ENCODE measurements at places on chromosomes 2 and 18.
A peak's percentile ranks its signal among the peaks of the same experiment; 100 is the strongest.

DNA sequence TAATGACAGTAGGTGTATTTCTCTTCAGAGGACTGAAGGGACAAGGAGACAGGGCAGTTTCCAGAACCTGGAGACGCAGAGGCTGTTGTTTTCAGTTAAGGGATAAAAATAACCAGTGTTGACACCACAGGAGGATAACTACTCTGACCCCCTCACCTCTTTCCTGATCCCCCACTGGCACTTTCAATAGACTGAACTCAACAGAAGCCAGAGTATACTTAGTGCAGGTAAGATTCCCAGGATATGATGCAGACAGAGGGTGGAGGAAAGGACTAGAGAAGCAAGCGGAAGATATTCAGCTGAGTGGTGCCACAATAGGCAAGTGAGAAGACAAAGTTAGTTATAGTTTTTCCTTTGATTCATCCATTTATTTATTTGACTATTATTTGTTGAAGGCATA, 19.8 kb downstream of the DHRS9 start:
- no peak for DNase-seq

DNA sequence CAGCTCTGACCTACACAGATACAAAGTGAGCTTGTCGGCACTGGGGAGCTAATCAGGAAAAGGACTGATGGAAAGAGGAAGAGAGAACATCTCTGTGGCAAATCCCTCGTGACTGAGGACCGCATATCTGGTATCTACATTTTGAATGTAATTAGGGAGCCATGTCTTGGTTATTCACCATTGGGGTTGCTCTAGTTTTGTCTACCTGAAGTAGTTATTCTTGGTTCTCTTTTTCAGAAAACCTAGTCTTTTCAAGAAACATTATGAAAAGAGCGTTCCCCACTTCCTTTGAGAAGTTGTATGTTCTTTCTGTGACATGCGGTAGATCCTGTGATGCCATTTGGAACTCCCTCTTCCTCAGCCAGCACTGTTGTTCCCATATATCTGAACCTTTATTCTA, 104.4 kb downstream of the DOCK10 start:
- no peak for DNase-seq

GRCh38 chr2:229665158-229665557, 49.2 kb downstream of the DNER start:
- DNase-seq = no peak

- DNase-seq = no peak
Observed at GRCh38 chr2:241799522-241800197, 9.3 kb upstream of the NEU4 start.

DNA sequence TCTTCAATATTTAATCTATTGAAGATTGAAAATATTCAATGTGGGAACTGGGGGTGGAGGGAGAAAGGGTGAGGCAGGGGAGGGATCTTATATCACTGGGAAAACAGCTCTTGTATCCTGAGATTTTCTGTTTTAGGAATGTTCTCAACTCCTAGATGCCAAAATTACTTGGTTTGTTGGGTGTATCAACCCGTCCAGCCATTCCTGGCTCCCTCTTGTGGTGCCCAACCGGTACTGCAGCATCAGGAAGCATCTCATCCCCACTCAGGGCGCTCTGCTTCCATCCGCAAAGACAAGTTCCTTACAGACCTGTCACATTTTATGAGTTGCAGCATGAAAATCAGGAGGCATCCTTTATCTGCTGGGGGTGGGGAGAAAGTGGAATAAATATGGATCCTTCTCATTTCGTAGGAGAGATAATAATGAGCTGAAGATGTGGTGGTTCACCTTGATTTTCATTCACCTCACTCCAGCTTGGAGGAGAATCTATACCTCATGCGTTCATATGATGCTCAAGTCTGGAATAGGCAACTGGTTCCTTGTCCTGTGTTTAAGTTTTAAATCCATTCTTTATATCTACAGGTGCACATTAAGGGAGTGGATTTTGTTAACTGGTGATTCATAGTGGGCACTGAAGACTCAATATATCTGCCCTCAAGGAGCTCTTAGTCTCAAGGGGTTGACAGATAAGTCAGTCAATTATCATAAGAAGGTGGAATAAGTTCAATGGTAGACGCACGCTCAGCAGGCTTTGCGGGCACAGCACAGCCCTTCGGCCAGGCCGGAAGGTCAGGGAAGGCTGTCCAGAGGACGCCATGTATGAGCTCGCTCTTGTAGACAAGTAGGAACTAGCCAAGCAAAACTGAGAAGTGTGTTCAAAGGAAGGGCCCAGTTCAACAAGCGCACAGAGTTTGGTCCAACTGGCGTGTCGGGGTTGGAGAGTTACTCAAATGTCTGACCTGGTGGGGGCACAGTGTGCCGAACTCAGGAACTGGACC, 127.3 kb downstream of the RNF144A start:
- no peak for DNase-seq

- DNase-seq = no peak
Observed at GRCh38 chr2:68319398-68320117, at the start of gene CNRIP1. Gene CNRIP1, minus strand, starts transcription at chr2:68319949. Its CDS starts 549 bp downstream, at chr2:68319400.

DNA sequence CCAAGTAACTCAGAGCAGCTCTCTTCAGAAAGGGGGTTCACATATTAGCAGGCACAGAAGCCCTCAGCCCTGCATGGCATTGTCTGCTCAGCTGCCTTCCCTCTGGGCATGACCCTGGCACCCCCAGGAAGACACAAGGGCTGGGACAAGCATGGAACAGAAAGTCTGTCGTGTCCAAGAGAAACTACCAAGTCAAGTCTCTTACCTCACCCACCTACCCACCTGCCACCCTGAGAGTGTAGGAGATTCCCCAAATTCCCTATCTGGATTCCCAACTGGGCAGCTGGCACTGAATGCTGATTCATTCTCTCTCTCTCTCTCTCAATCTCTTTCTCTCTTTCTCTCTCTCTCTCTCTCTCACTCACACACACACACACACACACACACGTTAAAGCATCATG, 21.6 kb downstream of the SMAD7 start:
- no peak for DNase-seq

DNA sequence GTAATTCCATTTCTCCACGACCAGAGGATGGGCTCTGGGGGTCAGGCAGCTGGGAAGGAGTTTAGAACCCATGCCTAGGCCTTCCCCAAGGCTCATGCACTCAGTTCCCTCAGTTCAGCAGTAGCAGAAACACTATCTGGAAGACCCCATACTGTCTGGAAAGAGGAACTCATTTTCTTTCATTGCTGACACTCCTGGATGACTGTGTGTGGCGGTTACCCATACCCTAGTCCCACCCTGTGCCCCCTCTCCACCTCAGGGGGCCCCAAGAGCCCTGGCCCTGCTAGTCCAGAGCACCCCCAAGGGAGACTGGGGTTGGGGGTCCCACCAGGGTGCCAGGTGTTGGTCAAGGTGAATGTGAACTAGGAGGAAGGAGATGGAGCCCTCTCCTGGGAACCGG, 29.5 kb downstream of the TPRKB start:
- DNase-seq = no peak

- peak; percentile 42 for DNase-seq
Observed at GRCh38 chr2:20962939-20963557, 80.8 kb downstream of the APOB start.

GRCh38 chr2:105943977-105944376, 199.3 kb downstream of the NCK2 start:
- no peak for DNase-seq

DNA sequence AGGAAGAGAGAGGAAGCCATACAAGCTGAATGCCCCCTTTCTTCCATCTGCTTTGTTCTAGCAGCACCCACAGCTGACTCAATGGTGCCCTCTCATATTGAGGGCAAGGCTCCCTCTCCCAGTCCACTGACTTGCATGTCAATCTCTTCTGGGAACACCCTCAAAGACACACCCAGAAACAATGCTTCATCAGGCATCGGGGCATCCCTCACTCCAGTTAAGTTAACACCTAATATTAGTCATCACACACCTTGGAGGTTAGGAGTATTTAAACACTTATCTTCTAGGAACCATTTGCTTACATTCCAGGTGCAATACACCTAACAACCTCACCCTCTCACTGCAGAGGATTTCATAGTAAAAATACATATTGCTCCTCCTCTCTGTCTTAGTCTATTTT, 993.5 kb upstream of the DDX18 start:
- DNase-seq = no peak

DNA sequence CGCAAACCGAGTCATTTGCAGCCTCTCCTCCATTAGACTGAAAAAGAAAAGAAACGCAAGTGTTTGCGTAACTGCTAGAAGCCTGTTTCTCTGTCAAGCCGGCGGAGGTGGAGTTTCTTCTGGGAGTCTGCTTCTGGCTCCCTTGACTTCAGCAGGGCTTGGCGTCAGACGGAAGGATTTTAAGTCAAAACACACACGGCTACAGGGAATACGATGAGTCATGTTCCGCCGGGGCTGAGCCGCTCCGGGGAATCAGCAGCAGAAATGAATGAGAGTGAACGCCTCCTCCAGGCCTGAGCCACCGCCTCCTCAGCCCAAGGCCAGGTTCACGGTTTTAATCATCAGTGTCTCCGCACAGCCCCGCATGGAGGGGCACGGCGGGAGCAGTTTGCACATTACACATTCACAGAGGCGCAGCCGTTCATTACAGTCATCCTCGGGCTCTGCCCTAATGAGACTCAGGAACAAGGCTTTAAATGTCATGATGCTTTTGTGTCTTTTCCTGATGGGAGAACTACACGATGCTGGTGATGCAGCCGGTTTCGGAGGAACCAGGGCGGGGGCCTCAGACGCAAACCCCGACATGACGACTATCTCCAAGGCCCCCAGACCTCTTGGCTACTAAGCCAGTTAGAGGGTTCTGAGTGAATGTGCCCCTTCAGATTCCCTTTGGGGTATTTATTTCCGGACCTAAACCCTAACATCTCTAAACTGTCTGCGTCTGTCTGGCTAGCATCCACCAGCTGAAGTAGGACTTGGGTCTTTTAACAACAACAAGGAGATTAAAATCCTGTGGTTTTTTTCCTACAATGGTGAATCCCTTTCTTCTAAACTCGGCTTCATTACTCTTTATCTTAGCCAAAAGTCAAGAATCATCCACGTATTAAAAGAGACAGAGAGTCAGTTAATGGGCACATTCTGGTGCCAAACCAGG, 11.1 kb upstream of the SCG2 start:
- no peak for DNase-seq

DNA sequence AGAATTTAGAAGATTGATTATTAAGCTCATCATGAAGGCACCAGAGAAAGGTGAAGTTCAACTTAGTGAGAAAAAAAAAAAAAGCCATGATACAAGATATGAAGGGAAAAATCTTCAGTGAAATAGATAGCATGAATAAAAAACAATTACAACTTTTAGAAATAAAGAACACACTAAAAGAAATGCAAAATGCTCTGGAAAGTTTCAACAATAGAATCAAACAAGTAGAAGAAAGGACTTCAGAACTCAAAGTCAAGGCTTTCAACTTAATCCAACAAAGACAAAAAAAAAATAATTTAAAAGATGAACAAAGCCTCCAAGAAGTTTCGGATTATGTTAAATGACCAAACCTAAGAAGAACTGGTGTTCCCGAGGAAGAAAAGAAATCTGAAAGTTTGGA, 105.5 kb downstream of the GRB14 start:
- DNase-seq = no peak

GRCh38 chr2:237301595-237301994, 112.4 kb downstream of the COL6A3 start:
- DNase-seq = no peak

- no peak for DNase-seq
Observed at GRCh38 chr2:217616936-217617335, 385.9 kb downstream of the TNS1 start.

DNA sequence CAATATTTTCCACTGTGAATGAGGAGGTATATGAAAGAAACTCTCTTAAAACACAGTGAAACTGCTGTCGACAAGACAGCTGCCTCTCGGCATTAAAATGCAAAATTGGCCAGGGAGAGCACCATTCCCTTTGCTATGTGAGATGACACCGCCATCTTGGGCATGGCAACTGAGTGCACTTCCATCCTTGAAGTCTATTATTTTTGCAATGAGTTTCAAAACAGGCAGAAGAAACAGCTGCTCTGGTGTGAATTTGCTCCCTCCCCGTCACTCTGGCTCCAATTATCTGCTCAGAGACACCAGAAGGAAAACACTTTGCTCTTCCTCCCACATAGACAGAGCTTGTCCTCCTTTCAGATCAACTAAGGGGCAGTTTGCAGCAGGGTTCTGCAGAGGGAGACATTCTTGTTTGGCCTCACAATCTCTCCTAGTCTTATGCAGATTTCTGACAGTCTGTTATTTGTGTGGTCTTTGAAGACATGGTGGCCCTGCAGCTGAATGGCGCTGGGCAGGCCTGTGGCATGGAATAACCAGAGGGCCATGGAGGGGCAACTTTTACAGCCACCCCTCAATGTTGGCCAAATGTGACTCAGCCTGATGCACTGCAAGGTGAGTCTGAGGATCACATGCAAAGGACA, 48.6 kb upstream of the SEC11C start:
- DNase-seq = no peak

DNA sequence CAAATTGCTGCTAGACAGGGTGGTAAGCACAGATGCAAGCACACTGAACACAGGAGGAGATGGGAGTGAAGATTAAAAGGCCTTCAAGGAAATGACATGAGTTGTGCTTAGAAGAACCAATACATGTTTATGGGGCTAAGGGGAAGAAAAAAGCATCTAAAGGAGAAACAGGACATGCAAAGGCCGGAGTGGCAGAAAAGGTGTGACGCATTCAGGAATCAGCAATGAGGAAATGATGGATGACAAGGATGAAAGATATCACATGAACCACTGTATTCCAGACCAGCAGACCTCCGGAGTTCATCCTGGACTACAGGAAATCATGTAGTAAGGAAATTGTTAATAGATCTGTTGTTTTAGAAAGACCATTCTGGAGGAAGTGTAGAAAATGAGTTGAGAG, 42.8 kb downstream of the PPP4R1 start:
- no peak for DNase-seq

DNA sequence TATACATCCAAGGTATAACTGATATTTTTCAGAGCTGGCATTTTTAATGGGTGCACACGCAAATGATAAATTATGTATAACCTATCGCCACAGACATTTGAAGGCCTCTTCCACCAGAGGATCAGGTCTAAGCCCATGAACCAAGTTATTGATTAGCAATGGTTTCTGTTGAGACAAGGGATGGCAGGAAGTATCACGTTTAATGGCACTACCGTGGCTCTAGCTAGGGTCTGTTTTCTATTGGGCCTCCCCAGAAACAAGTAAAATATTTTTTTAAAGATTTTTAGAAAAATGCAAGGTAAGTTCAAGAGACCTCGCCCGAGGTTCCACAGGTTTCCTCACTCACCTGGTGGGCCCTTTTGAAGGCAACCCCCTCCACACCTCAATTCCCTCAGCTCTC, 667 bp downstream of the GFPT1 start:
- DNase-seq = no peak

DNA sequence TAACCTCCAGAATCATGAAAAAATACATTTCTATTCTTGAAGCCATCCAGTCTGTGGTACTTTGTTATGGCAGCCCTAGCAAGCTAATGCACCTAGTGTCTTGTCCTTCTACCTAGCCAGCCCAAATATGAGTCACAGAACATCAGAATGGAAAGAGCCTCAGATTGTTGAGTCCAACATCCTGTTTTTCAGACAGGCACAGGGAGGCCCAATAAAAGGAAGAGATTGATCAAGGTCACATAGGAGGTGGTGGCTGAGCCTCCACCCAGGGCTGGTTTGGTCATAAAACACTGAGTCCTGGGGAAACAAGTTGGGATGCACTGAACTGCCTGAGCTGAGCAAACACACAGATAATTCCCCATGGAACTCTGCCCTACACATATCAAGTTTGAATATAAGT, 195.5 kb downstream of the TTC32 start:
- no peak for DNase-seq
